ENCODE measurements at places on chromosomes 12 and 14.
A peak's percentile ranks its signal among the peaks of the same experiment; 100 is the strongest.

DNA sequence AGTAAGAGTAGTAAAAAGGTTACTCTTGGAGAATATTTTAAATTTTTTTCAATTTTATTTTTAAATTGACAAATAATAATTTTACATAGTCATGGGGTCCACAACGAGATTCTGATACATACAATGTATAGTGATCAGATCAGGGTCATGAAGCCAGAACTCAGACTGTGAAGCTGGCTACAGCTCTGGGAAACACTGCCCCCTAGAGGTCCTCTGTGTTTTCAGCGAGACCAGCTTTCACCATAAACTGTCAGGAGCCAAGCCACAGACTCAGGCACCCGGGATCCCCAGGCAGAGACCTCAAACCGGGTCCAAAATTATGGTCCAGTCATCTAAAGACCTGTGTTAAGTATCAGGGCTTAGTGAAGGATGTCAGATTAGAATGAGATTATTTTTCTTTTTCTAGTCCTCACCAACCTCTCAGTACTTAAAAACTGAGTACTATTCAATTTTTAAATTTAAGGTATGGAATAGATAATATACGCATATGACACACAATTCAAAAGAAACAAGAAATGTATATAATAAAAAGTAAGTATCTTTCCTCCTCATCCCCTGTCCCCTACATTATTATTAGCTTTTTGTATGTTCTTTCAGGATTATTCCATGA lies 397.1 kb downstream of the MDGA2 start:
- peak; percentile 28 for DNase-seq

- peak; percentile 77 for DNase-seq
Measured at GRCh38 chr14:55129428-55130195, 560 bp downstream of the LGALS3 start.

GRCh38 chr14:51431741-51432140 lies 191.7 kb downstream of the TMX1 start:
- no peak for DNase-seq

GRCh38 chr12:70002912-70003255 lies 177.9 kb downstream of the MYRFL start:
- DNase-seq = no peak

GRCh38 chr12:3215410-3215975 lies 138.3 kb downstream of the TSPAN9 start:
- DNase-seq = no peak

- peak; percentile 86 for DNase-seq
Measured at GRCh38 chr14:34711169-34711568, 3.2 kb downstream of the CFL2 start.

DNA sequence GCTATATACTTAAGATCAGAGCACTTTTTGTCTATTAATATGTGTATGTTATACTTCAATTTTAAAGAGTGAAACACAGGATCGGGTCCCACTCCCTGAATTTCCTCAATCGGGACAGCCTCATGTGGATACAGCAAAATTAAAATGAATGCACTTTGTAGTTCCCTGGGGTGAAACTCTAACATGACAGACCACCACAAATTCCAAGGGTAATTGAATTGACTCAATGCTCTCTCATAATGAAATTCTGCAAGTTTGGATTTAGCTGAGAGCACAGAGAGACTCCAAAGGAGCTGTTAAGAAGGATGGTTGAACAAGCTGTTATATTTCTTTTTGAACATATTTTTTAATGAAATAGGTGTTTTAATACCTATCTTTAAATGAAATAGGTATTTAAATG lies 413.6 kb downstream of the GXYLT1 start:
- no peak for DNase-seq

- no peak for DNase-seq
Measured at GRCh38 chr12:53292426-53292825, 2.9 kb upstream of the PFDN5 start.

GRCh38 chr12:93704122-93704521 lies 26.9 kb downstream of the CRADD start:
- no peak for DNase-seq

GRCh38 chr12:108768591-108769500 lies 37.5 kb upstream of the CORO1C start:
- no peak for DNase-seq

- DNase-seq = no peak
Measured at GRCh38 chr12:126558219-126558618, 1493.0 kb downstream of the AACS start.

DNA sequence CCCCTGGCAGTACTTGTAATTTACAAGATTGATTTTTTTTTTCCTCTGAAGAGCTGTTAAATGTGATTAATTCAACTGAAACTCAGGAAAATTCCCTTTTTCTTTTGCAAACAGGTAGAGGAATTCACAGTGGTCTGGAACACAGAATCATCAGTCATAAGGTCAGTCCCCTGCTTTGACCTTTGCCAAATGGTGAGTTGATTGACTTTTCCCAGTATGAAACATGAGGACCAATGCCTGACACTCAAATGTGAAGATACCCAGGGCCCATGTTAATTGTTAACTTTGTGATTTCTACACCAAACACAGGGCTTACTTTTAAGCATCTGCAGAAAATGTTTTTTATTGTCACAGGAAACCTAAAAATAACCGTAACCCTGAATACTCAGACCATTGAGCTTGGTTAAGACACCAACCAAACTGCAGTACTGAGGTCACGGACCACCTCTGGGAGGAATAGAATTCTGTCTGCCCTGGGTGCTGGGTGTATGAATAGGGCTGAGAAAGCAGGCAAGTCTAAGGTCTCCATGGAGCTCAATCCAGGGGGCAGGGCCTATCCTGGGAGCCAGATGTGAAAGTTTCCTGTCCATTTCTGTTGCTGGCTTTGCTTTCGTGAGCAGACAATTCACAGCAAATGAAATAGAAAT lies 192.4 kb downstream of the TMX1 start:
- DNase-seq = no peak

- no peak for DNase-seq
Measured at GRCh38 chr12:97229004-97229403, 233.6 kb upstream of the RMST start.

- DNase-seq = no peak
Measured at GRCh38 chr14:53124786-53125185, 28.3 kb downstream of the DDHD1 start.
